Effector memory CD4-positive, alpha-beta T cell (primary cell): ENCODE measurements at places on chromosomes 7 and 10.

DNA sequence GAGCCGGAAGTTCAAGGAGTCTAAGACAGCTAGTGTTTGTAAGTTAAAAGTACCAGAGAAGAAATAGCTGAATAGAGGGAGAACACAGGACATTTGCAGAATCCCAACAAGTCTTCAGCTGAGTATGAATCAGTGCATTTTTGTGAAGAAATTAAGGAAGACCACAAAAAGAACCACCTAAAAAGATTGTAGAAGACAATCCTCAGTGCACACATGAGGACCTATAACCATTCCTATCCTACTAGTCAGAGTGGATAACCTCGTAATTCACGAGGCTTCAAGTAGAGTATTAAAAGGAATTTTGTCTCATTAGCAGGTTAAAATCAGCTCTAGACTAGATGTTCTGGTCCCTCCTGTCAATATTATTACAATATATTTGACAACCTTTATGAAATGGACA is 295.4 kb upstream of the KAT6B start:
- no peak for DNase-seq

DNA sequence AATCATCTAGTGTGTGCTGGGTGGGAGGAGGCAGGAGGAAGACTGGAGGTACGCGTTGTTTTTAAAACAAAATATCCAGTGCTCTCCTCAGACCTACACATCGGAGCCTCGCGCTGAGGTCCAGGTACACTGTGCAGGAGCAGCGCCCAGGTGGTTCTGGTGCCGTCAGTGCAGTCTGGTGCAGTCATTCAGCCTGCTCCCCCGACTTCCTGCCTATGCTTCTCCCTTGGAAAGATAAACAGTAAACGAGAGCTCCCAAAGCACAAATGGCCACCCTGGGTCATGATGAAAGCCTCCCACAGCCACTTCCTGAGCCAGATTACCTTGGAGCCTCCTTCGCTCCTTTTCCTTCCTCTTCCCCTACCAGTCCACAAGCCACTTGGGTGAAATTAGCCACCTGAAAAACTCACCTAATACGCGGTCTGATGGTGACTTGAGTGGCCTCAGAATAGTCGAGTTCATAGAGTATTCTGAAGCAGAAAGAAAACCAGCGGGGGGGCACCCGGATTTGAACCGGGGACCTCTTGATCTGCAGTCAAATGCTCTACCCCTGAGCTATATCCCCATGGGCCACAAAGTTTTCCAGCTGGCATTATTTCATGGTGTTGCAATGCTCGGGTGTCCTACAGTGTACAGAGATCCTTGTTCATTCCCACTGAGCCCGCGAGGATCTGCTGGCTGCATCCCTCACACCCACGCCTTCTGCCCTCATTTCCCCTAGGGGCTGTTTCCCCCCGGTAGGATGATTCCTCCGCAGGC is 82.5 kb downstream of the ZNF467 start:
- DNase-seq: no peak

DNA sequence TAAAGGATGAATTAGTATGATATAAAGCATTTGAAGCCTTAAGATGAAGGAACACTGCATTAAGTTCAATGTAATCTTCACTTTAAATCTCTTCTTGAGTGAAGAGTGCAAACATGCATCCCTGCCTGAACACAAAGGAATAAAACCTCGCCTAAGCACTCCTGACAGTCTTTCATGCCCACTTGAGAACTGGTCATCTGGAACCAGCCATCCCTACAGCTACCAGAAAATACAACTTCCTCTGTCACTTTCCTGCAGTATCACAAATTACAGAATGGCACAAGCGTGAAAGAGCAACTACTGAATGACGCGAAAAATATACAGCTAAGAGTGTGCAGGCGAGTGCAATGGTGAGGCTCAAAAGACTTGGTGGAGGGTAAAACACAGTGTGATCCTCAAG is 1079.9 kb downstream of the CNTNAP2 start:
- no peak for DNase-seq

GRCh38 chr10:112622786-112623185 is 175.8 kb downstream of the VTI1A start:
- no peak for DNase-seq

GRCh38 chr7:77542409-77542808 is 5.3 kb downstream of the PTPN12 start:
- no peak for DNase-seq

GRCh38 chr10:61623161-61623560 is 39.6 kb upstream of the CABCOCO1 start:
- DNase-seq: no peak

DNA sequence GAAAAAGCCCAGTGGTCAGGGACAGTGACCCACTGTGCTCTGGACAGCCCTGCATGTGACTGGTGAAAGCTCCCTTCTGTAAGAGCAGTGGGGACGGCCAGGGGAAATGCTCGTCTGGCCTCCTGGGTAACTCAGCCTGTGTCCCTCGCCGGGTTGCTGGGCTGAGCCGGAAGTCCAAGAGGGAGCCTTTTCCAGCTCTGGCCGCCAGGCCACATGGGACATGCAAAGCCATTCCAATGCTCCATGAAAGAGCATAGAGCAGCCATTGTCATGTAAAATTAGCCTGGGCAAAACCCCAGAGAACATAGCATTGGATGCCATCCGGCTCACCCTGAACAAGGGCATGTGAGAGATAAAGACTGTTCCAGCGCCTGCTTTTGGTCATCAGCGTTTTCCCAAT is 64.9 kb upstream of the ADRB1 start:
- no peak for DNase-seq

GRCh38 chr7:92158660-92159575 is 20.0 kb downstream of the LRRD1 start:
- DNase-seq: no peak

DNA sequence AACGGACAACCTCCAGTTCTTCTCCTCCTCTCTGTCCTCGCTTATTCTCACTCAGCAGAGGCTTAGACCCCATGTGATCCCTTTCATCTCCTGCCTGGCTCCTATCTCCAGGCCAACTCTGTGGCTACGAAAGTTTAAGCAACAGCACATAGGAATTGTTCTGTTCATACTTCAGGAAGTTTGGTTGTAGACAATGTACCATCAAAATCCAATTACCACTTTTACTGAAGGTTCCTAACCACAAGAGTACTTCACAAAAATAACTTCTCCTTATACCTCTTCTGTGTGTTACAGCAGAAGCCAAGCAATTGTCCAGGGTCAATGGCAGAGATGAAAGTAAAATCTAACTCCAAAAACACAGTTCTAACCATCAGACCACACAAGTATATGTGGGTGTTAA is 80.0 kb downstream of the SLC25A13 start:
- no peak for DNase-seq

DNA sequence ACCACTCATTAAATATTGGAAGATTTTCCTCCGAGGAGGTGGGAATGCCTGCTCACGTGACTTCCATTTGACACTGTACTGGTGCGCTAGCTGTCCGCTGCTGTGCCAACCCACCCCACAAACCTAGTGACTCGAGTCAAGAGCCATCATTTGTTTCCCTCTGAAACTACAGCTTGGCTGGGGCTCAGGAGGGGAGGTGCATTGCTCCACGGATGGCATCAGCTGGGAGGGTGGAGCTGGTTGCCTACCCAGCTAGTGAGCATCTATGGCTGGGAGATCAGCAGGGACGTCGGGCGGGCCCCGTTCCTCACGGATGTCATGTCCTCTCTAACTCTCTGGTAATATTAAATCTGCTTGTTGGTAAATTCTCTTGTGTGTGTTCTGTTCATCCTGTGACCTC is 9.5 kb upstream of the FOXL3 start:
- no peak for DNase-seq

- no peak for DNase-seq
These were observed 57.2 kb upstream of the FOXI2 start for GRCh38 chr10:127679642-127680255.

GRCh38 chr7:130904031-130904757 is 170.2 kb upstream of the KLF14 start:
- DNase-seq: no peak

DNA sequence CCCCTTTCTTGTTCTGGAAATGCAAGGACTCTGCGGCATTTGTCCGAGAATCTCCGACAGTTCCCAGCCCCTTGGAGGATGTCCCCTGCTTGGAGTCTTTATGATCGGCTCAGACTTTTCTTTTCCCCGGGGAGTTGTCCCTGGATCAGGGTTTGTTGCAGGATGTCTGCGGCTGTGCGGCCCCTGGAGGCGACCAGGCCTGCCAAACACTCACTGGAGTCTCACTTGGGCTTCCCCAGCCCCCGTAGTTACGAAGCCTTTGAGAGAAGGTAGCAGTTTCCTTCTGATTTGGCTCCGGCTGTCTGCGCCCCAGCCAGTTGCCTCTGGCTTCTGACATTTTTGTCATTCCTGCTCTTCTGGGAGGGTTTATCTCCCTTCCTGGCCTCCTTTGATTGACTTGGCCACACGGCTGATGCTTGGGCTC is 16.1 kb downstream of the COL26A1 start:
- no peak for DNase-seq

DNA sequence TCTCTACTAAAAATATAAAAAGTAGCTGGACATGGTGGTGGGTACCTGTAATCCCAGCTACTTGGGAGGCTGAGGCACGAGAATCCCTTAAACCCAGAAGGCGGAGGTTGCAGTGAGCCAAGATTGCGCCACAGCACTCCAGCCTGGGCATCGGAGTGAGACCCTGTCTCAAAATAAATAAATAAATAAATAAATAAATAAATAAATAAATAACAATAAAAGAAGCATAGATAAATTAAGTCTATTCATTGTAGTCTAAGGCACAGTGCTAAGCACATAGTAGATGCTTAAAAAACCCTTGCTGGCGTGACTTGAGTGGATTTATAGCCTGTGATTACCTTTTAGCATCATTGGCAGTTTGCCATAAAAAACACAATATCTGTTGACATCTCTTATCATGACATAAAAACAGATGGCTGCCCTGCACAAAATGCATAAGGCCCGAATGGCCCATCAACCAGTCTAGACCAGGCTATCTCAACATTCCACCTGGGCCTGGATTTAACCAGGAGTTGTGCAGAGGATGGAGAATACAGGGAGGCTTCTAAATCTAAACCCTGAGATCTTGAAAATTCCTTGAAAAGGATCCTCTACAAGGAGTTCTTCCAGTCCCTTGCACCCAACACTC is 94.9 kb downstream of the PRLHR start:
- no peak for DNase-seq

DNA sequence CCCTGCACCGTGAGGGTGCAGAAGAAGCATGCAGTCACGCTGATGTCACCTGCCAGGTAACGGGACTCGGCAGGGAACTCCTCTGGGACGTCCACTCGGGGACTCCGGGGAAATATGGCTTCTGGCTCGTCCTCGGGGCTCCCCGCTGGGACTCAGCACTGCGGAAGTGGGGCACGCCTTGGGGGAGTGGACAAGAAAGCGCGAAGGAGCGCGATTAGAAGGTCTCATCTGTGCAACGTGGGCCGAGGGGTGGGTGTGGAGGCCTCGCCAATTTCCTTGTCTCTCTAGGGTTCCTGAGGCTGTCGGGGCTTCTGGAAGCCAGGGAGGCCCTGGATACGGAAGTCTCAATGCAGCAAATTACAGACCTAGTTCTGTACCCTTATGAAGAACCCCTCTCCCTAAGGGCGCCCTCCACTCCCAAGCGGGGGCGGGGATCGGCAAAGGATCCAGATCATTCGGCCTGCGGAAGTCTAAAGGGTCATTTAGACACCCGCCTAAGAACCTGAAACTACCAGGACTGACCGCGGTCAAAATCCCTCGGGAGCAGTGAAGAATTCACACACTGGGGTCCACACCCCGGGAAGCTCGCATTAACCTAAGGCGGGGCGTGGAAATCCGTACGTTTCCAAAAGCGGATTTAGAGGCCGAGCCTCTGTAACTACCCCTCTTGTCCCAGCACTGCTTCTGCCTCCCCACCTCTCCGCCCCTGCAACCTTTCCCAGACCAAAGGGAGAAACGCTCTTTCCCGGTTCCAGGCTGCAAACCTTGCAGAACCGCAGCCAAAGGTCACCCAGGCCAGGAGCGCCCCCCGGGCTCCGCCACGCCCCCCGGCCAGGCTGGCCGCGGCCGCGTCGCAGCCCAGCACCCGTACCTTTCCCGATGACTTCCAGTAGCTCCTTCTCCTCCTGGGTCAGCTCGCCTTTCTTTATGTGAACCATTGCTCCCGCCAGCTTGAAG is 640 bp downstream of the ANKMY2 start:
- DNase-seq: peak; percentile 34

DNA sequence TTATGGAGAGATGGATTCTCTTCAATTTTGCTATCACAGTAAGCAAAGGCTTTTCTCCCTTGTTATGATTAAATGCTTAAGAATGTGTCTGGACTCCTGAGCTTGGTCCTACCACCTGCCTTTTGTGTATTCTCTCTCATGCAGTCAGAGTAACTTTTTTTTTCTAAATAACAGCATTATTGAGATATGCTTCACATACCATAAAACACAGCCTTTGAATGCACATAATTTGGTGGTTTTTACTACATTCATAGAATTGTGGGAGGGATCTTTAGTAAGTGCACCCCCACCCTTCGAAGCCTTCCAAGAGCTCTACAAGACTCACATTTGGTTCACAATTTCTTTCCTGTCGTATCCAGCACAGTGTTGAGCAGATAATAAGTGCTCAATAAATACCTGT is 175.5 kb downstream of the ADAM12 start:
- DNase-seq: no peak

DNA sequence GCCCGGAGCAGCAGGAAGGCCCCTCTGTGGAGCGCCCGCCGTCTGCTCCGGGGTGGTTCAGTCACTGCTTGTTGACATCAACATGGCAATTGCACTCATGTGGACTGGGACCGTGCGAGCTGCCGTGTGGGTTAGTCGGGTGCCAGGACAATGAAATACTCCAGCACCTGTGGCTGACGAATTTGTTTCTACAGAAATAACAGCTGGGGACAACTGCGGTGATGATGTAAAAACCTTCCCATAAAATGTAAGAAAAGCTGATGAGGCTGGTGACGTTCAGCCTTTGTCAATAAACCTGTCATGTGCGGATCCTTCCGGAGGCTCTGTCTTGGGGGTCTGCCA is 5.6 kb downstream of the GPER1 start:
- DNase-seq: no peak

GRCh38 chr10:72145657-72146056 is 57.3 kb upstream of the SPOCK2 start:
- no peak for DNase-seq

DNA sequence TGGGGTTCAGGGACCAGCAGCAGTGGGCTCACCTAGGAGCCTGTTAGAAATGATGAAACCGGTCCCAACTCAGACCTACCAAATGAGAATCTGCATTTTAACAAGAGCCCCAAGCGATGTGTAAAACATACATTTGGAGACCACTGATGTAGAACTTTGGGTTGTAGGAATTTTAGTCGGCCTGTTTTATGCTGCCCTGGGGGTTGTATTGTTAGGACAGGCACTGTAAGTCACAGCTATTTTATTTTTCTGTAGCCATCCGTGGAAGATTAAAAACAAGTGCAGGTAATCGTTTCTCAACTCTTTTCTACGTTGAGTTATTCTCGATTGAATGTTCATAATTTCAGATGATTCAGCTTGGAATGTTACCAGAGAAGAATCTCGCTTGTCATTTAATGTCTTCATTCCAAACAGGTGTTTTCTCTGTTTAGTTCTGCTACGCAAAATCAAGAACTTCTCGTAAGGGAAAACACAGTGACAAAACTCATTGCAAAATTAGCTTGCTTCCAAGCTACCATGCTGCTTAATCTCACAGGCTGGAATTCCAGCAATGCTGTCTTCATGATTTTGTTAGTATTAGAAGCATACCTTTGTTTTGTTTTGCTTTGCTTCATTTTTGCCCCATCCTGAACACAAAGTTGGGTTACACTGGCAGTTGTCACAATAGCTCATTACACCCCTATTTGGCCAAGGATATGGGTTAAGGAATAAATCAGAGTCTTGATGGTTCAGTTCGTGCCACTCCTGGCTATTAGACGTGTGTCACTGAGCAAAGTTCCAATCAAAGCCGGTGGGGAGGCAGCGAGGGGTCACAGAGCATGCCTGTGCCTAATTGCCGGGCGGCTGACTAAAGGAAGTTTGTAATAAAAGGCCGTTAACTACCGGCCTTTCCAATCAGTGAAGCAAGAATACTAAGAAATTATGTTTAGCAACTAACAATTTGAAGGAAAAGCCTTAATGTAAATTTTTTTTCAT is 676.9 kb downstream of the GATA3 start:
- DNase-seq: no peak
